ENCODE measurements at places on chromosomes 12 and 14. TPM values are rescaled to one million over a fixed set of nuclear protein-coding genes. Genes with fewer than 3 reads are reported as not detected.

Gene RPL10L
- polyA plus RNA-seq, result not detected

Gene SSTR1
- 3.1 TPM for polyA plus RNA-seq

Gene OAS1
- 5.0 TPM for polyA plus RNA-seq

Gene SUPT16H
- polyA plus RNA-seq, result 146 TPM

Gene DIO3
- polyA plus RNA-seq, result 0.08 TPM

Gene FOXG1
- 0.12 TPM for polyA plus RNA-seq

Gene C12orf60
- polyA plus RNA-seq, result 4.1 TPM

Gene KRT73
- 0.19 TPM for polyA plus RNA-seq

Gene C1R
- polyA plus RNA-seq, result 90.9 TPM

Gene DCN
- polyA plus RNA-seq, result 2,288 TPM

Gene PTGER2
- 3.2 TPM for polyA plus RNA-seq

Gene KCNK13
- polyA plus RNA-seq, result 0.23 TPM

Gene RAB2B
- polyA plus RNA-seq, result 47.9 TPM

Gene RND1
- polyA plus RNA-seq, result 2.3 TPM

Gene C12orf54
- polyA plus RNA-seq, result 0.73 TPM

Gene MBIP
- polyA plus RNA-seq, result 174 TPM

Gene TAS2R13
- 0.14 TPM for polyA plus RNA-seq

Gene SLC16A7
- 3.6 TPM for polyA plus RNA-seq
